ENCODE measurements at places on chromosomes 16 and 17.

GRCh38 chr16:25925421-25925820 is 233.7 kb downstream of the HS3ST4 start:
- H3K27ac ChIP-seq, result no peak overlapping the region
- H3K4me1 ChIP-seq, result no peaks in the 10 kb centered on the region
- H3K4me3 ChIP-seq, result no peak overlapping the region
- H3K36me3 ChIP-seq, result no peaks in the 10 kb centered on the region
- no peaks in the 10 kb centered on the region for H3K27me3 ChIP-seq

DNA sequence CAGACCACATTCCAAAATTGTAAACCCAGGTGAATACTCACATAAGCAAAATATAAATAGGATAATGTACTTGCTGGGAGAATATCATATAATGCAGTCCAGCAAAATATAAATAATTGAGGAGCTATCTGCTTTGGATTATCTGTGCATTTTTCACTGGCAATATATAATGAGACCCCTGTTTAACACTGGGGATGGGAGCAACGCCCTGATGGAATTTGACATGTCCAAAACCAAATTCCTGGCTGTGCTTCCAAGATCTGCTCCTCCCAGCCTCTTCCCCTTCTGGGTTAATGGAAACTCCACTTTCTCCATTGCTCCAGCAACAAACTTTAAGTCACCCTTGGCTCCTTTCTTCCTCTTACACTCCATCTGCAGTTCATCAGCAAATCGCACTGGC is 35.5 kb upstream of the HLF start:
- no peak overlapping the region for H3K27ac ChIP-seq
- no peaks in the 10 kb centered on the region for H3K36me3 ChIP-seq
- H3K27me3 ChIP-seq, result no peaks in the 10 kb centered on the region
- no peak for DNase-seq
- H3K4me1 ChIP-seq, result no peaks in the 10 kb centered on the region

GRCh38 chr16:16867973-16868372 is 489.0 kb downstream of the NPIPA7 start:
- no peaks in the 10 kb centered on the region for H3K27me3 ChIP-seq
- H3K4me3 ChIP-seq, result no peak overlapping the region
- DNase-seq, result no peak
- no peaks in the 10 kb centered on the region for H3K4me1 ChIP-seq

DNA sequence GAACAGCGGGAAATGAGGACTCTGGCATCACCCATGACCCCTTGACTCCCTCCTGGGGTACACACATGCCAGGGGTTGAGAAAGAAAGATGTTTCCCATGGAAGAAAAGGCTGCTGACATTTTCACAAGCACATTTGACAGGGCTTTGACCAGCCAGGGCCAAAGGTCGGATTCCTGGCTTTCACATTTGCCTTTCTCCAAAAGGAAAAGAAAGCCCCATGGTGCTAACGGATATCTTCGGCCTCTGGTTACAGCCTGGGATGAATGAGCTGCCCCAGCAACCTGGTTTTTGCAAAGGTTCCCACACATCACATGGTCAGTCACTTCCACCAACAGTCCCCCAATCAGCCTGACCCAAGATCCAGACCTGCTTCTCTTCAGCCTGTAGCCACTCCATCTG is 478.2 kb upstream of the CDH11 start:
- H3K36me3 ChIP-seq, result no peaks in the 10 kb centered on the region
- H3K27me3 ChIP-seq, result no peaks in the 10 kb centered on the region
- no peak for DNase-seq
- H3K4me1 ChIP-seq, result no peaks in the 10 kb centered on the region
- H3K4me3 ChIP-seq, result no peak overlapping the region

DNA sequence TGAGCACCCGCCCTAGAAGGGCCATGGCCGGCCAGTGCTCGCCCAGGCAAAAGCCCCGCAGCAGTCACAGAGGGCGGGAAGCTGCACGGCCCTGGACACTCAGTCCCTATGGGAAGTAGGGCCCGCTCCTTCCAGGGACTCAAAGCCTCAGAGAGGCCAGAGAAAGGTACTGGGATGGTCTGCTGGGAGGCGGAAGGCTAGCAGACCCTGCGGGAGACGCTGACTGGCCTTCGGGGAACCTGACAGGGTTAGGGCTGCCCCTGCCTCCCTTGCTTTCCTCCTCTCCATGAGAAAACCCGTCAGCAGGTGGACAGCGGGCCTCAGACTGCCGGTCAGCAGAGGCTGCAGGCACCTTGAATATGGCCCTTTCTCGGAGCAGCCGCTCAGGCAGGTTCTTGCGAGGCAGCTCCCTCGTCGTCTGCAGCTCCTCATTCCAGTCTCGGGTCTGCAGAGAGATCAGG is 11.5 kb downstream of the CLUH start:
- no peak overlapping the region for H3K4me3 ChIP-seq
- no peak overlapping the region for H3K27ac ChIP-seq
- no peak for DNase-seq

Measured in effector memory CD4-positive, alpha-beta T cell (primary cell).